ENCODE measurements at places on chromosomes 3 and 15.

- DNase-seq: no peak
Measured at GRCh38 chr3:37812499-37812896, 49.2 kb upstream of the CTDSPL start.

DNA sequence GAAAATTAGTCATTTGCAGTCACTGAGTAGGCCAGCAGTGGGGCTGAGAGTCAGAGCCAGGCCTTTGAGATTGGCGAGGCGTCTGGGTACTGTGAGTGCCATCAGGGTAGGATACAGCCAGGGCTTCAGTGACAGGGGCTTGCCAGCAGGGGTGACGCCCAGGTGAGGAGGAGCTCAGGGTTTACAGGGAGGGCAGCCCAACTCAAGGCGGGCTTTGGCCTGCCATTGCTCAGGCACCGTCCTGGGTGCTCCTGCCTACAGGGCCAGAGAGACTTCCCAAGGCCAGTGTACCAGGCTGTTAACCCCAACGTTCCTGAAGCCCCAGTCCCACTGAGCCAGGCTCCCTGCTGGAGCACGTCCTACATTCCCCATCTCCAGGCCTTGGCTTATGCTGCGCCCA is 152.0 kb downstream of the FBLN2 start:
- no peak for DNase-seq

- DNase-seq: no peak
Measured at GRCh38 chr3:73419179-73419803, 205.4 kb downstream of the PDZRN3 start.

DNA sequence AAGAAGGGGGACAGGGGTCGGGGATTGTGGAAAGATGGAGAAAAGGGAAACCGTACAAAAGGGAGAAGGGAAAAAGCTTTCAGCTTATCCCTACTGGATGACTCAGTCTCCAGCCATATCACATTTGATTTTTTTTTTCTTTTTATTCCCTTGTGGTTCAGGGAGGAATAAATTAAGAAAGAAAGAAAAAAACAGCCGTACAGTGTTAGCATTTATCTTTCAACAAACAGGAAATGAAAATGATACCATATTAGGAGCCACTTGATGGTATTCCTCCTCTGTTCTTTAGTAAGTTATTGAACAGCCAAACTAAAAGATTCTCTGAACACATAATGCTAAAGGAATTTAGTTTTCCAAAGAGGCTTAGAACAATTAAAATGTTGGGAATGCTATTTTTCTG is 594.4 kb downstream of the FOXP1 start:
- DNase-seq: no peak

All from activated CD8-positive, alpha-beta memory T cell treated with anti-CD3 and anti-CD28 coated beads for 1 hour (primary cell).